ENCODE measurements at places on chromosomes 2 and 18.

- DNase-seq: no peak
Observed at GRCh38 chr2:152718909-152719645, 657 bp downstream of the ARL6IP6 start.

GRCh38 chr2:202608142-202608852 is 26.5 kb upstream of the FAM117B start:
- no peak for DNase-seq

DNA sequence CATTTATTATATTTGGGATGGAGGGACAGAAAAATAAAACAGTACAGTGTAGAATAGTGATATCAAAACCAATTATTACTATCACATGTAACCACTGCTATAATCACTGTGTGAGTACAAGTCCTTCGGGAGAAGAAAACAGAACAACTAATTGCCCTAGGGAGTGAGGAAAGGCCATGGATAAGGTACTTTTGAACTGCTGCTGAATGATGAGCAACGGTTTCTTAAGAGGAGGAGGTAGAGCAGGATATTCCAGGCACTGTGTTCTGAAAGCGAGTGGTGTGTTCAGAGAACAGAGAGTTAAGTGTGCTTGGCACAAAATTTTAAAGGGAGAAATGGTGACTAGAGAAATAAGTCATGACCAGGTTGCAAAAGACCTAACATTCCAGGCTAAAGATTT is 134.2 kb downstream of the CALCRL start:
- no peak for DNase-seq

GRCh38 chr2:69741575-69742321 is at the start of gene ANXA4:
Gene ANXA4 (plus strand): TSS chr2:69742134. CDS start chr2:69781566, 39,432 bp downstream.
- peak; percentile 44 for DNase-seq

DNA sequence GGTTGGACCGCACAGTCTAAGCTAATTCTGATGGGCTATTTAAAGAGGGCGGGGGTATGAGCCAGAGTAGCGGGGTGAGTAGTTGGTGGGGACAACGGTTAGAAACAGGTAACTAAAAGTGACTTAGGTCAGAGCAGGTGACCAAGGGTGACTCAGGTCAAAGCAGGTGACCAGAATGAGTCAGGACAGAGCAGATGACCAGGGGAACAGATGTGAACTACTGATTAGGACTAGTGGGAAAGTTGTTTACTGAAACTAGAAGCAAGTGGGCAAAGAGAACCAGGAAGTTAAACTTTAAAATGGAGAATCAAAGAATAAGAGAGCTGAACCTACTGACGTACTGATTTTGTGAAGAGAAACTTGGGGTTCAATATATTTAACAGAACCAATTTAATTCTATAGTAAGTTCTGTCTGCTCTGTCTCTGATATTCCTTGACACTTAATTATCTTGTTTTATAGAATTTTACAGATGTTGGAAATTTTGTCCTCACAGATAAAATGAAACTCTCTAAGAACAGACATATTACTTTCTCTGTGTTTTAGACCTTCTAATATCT is 7.8 kb upstream of the LRRTM1 start:
- no peak for DNase-seq

- DNase-seq: no peak
Observed at GRCh38 chr2:33375054-33375453, 101.4 kb upstream of the RASGRP3 start.

DNA sequence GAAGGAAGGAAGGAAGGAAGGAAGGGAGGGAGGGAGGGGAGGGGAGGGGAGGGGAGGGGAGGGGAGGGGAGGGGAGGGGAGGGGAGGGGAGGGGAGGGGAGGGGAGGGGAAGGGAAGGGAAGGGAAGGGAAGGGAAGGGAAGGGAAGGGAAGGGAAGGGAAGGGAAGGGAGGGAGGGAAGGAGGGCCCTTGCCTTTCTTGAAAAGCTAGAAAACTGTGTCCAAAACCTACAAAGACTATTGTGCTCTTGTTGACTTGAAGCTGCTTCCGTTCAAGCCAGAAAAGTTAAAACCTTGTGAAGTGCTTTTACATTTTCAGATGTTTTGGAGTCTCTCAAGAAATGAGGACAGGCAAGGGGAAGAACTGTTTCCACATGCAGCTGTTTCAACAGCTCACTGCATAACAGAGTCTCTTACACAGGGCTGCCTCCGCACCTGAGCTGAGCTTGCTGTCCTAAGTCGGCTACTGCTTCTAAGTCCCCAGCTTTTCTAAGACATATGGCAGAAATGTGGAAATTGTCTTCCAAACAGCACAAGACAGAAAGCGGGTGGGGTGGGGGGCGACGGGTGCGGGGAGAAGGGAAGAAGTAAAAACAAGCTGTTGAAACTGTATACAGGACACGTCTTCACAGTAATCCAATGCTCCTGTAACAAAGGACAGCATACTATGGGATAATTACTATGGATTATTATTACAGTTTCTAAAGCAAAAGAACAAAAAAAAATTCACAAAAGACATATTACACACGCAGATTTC is 46.1 kb downstream of the BCL11A start:
- DNase-seq: no peak

DNA sequence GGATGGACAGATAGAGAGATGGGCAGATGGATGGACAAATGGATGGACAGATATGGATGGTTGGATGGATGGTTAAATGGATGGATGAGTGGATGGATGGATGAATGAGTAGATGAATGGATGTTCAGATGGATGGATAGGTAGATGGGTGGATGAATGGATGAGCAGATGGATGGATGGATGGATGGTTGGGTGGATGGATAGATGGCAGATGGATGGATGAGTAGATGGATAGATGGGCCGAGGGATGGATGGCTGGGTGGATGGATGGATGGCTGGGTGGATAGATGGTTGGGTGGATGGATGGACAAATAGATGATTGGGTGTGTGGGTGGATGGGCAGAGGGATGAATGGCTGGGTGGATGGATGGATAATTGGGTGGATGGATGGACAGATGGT is 98.9 kb upstream of the OTOS start:
- DNase-seq: no peak

DNA sequence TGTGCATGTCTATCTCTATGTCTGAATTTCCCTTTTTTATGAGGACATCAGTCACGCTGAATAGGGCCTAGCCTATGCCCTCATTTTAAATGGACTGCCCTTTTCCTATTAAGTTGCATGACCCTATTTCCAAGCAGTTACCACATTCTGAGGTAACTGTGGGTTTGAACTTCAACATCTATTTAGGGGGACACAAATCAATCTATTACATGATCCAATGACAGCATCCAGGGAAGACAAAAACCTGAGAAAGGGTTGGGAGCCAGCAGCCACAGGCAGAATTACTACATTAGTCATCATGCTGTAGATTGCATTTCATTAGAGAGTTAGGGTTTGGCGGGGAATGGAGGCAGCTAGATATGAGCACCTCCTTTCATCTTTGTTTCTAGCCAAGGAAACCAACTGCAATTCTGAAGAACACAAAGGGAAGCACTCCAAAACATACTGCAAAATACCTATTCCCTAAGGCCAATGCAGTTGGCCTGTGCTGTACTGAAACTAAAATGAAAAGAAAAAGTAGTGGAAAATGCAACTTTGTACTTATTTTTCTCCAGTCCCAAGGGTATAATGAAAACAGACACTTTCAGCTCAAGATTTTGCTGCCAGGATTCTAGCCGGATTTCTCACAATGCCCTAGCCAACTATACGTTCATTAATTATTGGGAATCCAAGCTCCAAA is 40.4 kb upstream of the C1D start:
- no peak for DNase-seq

DNA sequence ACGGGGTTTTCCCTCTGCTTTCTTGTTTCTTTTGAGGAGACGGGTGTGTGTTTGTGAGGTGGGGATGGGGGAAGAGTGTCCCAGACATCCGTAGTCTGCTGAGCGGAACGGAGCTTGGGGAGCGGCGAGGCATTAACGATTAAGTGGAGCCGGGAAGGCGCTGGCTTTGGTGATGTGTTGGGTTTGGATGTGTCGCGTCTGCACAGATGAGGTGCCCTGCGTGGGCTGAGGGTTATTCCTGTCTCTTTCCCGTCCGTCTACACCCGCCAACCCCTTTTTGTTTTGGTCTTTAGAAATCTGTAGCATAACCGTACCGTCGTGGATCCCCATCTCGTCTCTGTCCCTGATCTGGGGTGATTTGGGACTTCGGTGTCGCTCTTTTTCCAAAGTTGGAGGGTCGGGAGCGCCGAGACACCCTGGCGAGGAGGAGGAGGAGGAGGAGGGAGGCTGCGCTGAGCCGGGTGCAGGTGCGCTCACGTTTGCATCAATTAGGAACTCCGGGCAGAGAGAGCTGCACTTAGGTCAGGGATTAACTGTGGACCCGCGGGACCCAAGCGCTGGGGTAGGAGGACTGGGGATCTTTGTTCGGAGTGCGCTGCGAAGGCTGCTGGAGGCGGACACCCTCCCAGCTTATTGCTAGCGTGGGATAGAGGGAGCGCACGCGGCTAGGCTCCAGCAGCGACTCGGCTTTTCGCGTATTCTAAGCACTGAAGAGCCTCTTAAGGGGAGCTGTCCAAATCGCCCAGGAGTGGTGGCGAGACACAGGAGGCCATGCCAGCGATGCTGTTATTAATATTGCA is 720.3 kb downstream of the DPP10 start:
- no peak for DNase-seq

DNA sequence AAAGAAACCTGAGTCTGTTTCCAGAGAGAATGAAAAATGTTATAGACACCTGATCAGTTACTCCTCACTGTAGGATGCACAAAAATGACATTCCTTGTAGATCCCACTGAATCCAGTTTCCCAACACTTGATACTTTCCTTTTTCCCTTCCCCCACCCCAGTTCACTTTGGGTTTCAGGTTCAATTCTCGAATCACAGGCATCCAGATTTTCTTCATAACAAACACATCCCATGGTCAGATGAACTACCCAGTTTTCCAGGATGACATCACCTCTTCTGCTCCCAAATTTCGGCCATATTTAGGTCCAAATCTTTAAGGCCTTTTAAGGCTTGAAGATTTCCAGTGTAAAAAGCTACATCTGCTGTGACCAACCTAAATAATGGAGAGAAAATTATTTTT is 51.5 kb downstream of the UGP2 start:
- no peak for DNase-seq

DNA sequence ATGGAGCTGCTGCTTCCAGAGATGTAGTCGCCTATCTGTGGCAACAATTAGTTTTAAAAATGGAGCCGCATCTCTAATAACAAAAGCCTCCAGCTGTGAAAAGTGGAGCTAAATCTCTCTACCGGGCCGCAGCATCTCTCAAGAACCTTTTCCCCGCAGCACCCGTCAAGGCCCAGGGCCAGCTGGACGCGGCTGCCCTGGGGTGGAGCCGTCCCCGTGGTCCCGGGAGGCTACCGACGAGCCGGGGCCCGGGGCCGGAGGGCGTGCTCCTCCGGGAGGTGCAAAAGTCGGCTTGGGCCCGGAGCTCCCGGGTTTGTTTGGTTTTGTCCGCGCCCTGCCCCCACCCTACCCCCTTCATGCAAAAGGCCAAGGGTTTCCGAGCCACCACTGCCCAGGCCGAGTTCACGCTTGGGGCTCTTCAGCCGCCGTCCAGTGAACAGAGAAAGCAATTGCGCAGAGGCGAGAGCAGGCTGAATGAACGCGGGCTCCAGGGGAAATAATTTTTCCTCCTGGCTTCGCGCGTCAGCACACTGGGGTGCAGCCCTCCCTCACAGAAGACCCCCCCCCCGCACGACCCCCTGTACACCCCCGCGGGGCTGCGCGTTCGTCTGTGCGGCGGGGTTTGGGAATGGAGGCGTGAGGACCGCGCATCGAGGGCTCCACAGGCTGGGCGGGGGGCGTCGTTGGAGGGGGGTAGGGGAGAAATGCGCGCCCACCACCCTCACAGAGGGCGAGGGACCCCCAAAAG is 557 bp upstream of the GREB1L start:
- DNase-seq: no peak

- DNase-seq: no peak
Observed at GRCh38 chr18:58662118-58662517, 9.1 kb upstream of the MALT1 start.

All from activated T-helper 1 cell treated with anti-CD3 and anti-CD28 coated beads, Interleukin-2, amount 50 U/mL, for 16 hours (primary cell).